ENCODE measurements at places on chromosomes 7 and 10.

DNA sequence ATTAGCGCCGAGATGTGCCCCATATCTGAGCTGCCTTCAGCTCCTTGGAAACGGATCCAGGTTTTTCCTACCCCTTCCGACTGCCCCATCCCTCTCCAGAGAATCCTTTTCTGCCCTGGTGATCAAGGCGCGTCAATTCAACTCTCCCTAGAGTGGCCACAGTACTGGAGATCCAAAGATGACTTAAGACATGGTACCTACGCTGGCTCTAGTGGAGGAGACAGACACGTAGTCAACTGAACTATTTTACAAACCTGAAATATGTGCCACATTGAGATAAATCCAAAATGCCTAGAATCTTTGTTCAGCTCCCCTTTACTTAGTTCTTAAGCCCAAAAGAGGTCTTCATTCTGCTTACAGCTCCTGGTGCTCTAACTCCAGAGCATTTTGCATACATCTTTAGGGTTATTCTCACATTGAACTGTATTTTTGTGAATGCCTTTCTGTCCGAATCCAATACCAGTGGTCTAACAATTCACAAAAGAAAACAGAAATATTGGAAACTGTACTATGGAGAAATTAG, 444 bp upstream of the TNPO3 start:
- no peak for DNase-seq

- DNase-seq: no peak
Measured at GRCh38 chr10:86657396-86658011, 3.2 kb downstream of the OPN4 start.

GRCh38 chr7:87785368-87785995, 90.7 kb downstream of the SLC25A40 start:
- no peak for DNase-seq

DNA sequence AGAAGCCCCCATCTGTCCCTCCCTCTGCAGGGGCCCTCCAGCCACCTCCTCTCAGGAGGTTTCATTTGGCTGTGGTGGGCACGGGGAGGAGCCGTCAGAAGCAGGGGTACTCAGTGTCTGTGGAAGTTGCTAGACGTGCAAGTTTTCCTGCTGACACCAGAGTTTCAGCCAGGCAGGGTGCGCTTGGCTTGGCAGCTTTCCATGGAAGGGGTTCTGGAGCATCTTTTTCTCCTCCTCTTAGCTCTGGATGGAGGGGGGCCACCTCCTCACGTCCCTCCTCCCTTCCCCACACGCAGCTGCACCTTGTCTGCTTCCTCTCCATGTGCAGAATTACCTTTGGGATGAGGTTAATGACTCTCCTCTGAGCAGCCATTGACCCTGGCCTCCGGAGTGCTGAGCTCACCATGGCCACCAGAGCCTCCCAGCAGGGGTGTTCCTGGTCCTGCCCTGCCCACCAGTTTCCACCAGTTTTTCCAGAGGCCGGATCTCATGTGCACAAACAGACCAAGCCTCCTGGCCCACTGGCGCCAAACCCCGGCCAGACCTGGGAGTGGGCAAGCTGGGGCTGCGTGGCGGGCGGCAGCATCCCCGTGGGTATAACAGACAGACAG, 579.8 kb upstream of the FOXK1 start:
- DNase-seq: no peak

DNA sequence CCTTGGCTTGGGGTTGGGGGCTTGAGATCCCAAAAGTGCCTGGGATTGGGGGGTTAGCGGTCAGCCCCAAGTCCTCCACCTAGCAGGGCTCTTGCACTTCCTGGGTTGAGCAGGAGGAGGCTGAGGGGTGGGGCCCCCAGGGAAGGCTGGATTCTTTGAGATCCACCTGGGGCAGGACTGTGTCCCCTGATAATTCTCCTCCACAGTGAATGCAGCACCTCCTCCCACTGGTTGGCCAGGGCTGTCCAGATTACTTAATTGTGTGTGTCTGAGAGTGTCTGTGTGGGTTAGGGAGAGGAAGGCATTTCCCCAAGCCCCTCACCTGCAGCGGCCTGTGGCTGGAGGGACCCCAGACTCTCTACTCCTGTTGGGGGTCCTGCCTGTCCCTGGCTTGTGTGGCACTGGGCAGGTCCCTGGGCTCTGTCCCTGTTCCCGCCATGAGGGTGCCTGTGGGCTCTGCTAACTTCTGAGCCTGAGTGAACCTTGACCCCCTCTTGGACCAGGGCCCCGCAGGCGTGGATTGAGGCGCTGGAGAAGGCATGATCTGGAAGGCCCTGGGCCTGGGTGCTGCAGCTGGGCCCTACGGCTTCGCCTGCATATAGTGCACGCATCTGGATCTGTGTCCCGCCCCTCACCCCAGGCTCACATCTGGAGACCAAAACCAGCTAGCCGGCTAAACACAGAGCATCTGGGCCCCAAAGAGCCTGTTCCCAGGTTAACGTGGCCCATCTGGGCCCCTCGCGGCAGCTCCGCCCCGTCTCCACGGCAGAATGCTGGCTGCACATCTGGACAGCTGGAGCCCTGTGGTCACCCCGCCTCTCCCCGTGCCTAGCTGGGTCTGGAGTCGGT, 10.4 kb downstream of the TMEM270 start:
- DNase-seq: no peak

GRCh38 chr7:45203936-45204445, 46.4 kb downstream of the RAMP3 start:
- DNase-seq: no peak

Data from 8988T (cell line).